ENCODE measurements at places on chromosomes 5 and 9.

GRCh38 chr9:98555651-98556465, 152.9 kb downstream of the GABBR2 start:
- no peak for DNase-seq

DNA sequence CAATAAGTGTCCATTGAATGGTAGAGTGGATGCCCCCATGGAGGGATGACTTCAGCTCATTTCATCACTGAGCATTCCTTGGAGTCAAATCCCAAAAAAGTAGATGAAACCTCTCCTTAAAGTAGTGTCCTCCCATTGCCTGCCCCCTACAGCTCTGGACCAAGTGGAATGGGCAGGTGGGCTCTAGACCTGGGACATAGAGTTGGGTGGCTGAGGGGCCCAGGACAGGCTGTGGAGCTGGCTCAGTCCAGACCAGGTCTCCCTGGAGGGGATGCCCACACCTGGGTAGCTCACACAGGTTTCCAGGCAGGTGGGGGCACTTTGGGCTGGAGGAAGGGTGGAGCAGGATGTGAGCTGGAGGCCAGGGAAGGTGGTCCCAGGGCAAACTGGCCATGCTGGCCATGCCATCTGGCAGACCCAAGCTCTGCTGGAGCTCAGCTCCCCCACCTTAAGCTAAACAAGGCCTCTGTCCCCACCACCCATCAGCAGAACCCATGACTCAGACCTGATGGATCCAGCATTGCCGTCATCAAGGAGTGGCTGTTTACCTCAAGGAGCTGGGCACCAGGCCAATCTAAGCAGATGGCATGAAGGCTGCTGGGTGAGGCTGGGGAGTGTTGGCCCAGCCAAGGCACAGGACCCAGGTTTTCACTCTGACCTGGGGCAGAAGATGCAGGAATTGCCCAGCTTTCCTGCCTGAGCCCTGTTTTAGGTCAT, 6.2 kb upstream of the SPINK4 start:
- peak; percentile 26 for DNase-seq

DNA sequence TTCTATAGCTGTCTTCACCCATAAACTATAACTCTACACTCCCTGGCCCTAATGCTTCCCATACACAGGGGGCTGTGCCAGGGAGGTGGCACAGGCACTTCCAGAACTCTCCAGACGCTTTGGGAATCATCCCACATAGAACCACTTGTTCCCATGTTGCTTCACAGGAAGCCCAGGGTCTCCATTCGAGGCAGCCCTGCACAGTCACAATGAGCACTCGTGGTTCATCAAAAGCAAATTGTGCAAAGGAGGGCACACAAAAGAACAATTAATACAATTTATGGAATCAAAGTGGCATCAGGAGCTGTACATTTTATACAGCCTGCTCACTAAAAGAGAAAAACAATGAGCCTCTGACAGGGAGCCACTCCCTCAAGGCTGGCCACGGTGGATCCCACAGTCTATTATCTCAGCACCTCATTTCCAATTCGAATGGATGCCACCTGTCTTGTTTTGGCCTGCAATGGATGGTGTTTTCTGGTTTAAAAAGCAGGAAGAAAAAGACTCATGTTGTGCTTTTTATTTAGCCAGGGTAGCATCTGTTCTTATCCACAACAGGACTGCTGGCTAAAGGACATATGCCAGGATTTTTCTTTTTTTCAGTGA, 354.8 kb downstream of the ENC1 start:
- no peak for DNase-seq

- no peak for DNase-seq
Measured at GRCh38 chr9:114626415-114627020, 15.4 kb downstream of the TMEM268 start.

GRCh38 chr5:9198394-9198793, 347.5 kb downstream of the SEMA5A start:
- DNase-seq, result no peak

GRCh38 chr5:42591015-42591414, 165.6 kb upstream of the CCDC152 start:
- no peak for DNase-seq

DNA sequence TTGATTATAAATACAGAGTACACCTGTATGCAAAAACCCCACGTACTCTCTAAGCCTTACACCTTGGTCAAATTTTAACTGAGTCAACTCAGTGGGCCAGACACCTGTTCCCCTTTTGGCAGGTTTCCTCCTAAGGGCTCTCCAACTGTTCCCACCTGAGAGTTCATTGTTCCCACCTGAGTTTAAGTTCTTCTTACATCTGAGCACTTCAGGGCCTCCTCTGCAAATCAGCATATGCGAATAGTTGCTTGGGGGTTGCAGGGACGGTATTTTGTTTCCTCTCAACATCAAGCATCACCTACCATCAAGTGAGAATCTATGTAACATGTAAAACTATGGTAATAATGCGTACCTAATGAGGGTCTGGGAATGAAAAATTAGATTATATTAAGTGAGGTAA, 300.0 kb downstream of the PIK3R1 start:
- DNase-seq, result no peak

DNA sequence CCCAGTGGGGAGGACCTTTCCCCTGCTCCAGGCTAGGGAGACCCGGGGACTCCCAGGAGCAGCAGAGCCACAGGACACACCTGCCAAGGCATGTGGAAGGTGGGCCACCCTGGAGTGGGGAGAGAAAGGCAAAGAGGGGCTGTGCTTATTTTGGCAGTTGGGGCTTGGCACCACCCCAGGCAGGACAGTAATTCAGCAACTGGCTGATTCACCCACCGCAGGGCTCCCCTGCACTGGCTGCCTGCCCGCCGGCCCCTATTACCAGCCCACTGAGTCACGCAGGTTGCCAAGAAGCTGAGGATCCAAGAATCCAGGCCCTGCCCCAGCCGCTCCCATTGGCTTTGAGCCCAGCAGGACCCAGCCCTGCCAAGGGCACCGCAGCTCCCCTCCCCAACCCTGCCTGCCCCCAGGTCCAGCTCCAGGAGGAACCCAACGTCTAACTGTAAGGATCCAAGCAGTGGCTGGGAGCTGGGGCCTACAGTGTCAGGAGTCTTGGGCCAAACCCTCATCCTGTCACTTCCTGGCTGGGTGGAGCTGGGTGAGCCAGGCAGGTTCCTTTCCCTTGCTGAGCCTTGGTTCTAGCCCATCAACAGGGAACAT, 14.2 kb upstream of the RALGDS start:
- no peak for DNase-seq

GRCh38 chr5:157357823-157358222, 91.9 kb downstream of the CYFIP2 start:
- no peak for DNase-seq

Data from NCI-H1417 (cell line).